ENCODE measurements at places on chromosomes 6 and 20.

GRCh38 chr6:31128093-31128676 lies 7.9 kb upstream of the CDSN start:
- peak; percentile 36 for DNase-seq

- peak; percentile 13 for DNase-seq
Observed at GRCh38 chr6:32047084-32047478, 8.9 kb downstream of the CYP21A2 start.

GRCh38 chr20:58198901-58199355 lies 29.5 kb downstream of the ANKRD60 start:
- DNase-seq, result no peak

- peak; percentile 99 for DNase-seq
Observed at GRCh38 chr20:10434467-10434831, 427 bp upstream of the MKKS start.

- DNase-seq, result peak; percentile 19
Observed at GRCh38 chr6:117976030-117976651, 69.1 kb downstream of the SLC35F1 start.

DNA sequence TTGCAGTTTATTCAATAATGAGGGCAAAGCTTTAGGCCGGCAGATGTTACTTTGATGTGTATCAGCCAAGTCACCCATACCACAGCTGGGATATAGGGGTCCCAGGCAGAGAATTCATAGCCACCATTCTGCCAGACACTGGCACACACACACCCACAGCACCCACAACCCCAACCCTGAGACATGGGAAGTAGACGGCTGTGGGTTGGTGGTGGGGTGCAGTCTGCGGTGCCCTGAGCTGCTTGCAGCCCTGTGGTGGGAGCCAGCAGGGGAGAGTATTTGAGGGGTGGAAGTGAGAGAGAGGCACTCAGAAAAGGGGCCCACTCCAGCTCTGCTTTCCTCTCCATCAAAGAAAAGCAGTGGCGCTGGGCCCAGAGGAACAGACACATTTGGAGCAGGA lies 125.3 kb downstream of the FOXO3 start:
- no peak for DNase-seq

- no peak for DNase-seq
Observed at GRCh38 chr20:64158346-64159285, 5.6 kb upstream of the MYT1 start.

DNA sequence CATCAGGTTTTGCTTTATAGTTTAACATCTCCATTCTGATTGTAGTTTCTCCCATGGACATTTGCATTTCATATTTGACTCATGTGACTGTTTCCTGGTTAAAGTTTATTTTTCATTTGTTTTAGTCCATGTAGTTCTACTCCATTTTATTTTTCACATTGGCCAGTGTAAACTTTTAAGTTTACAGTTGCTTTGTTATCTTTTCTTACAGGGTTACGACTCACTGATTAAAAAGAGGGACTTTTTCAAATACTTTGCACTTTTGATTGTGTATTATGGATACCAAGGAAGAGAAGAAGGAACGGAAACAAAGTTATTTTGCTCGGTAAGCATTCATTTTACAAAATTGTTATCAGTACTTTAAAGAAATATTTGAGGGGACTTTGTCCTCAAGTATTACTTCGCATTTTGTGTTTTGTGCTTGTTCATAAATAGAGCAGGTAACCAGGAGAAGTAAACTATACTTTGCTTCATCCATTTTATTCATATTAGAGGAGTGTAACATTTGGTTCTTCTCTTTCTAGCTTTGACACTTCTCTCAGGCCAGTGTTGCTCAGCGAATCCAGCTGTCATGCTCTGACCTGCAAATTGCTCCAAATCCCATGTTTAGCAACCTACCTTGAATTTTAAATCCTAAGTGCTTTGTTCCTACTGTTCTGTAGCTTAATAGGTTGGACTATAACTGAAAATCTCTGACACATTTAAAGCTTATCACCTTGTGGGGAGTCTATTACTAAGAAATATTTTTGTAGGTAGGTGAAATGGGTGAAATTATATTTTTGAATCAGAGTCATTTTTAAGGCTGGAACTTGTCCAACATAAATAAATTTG lies 24.5 kb downstream of the NCOA7 start:
- no peak for DNase-seq

DNA sequence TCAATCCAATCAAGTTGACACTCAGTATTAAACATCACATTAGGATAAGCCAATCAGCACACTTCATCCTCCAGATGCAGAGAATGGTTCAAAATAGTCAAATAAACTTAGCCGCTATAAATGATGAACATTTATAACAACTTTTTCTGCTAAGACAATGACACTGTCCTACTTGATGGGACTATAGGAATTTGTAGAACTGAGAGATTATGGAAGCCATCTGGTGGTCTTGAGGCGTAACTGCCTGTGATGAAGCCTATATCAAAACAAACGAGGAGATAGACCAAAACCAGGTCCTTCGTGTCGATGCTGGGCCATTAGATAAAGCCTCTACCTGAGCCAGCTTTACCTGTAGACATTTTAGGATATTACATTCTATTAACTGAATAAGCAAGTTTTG lies 631.1 kb downstream of the COL12A1 start:
- peak; percentile 60 for DNase-seq

Data from fibroblast of upper back skin (primary cell).